CD4-positive, CD25-positive, alpha-beta regulatory T cell (primary cell): ENCODE measurements at places on chromosomes 4 and X. TPM values are rescaled to one million over a fixed set of nuclear protein-coding genes. Genes with fewer than 3 reads are reported as not detected.
A peak's percentile ranks its signal among the peaks of the same experiment; 100 is the strongest.

AGA gene
- 22.3 TPM for polyA plus RNA-seq

PRKG2 gene
- polyA plus RNA-seq: 0.41 TPM

GRCh38 chrX:123917069-123917468, 44.4 kb upstream of the STAG2 start:
- DNase-seq: no peak

GLRA3 gene
- not detected for polyA plus RNA-seq

NEUROG2 gene
- polyA plus RNA-seq: not detected

XAGE2 gene
- polyA plus RNA-seq: not detected

GRCh38 chrX:632366-633042, 1.9 kb downstream of the SHOX start:
- no peak for DNase-seq

- DNase-seq: no peak
Measured at GRCh38 chr4:88077911-88078524, 70.6 kb downstream of the PKD2 start.

GRCh38 chrX:68355629-68355920, 77.7 kb downstream of the OPHN1 start:
- DNase-seq: no peak

DNA sequence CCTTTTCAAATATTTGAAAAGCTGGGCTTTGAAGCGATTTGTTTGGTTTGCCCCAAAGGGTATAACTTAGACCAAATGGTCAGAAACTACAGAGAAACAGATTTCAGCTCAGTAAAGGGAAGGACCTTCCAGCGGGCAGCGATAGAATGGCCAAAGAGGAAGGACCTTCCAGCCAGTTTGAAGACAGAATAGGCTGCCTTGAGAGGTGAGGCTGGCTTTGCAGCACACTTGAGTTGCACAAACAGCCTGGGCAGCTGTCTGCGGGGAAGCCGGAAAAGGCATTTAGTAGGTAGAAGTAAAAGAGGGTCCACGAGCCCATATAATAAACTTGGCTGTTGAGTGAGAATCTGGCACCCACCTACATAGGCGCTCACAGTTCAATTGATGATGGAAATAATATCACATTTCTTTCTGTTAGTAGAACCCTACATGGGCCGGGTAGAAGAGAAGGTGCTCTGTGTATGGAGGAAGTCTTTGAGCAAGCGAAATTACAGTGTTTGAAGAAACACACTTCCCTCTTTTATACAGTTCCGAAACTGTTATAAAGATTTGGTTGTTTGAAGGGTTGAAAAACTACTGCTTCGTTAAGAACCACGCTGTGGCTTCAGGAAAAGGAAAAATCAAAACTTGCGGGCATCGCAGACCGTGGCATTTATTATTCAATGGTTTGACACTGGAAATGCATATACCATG, 75.0 kb upstream of the SORBS2 start:
- no peak for DNase-seq

ART3 gene
- not detected for polyA plus RNA-seq

DNA sequence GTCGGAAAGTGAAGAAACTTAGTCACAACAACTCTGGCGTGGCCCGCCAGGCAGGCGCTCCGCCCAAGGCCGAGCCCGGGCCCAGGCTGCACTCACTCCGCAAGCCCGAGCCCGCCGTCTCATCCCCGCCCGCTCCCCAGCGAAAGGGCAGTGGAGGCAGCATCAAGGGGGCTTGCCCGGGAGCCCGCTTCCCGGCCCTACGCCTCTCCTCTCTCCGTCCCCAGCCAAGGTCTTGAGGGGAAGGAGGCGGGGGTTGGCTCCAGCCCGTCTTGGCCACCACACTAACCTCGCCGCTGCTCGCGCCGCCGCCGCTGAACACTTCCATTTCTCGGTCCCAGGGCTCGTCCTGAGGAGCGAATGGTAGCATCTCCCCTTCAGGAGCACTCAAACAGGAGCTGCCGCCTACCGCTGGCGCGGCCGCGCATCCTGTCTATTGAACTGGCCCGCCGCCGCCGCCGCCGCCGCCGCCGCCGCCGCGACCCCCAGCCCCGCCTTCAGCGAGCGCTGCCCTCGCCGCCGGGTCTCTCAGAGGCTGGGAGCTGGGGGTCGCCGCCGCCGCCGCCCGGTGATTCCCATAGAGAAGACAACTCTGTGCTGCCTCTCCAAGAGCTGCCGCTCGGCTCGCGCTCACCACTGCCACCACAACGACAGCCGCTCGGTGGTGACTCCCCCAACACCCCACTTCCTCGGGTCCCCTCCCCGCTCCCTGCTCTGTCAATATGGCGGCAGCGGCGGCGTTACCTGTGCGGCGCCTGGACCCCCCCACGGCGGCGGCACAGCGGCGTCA, at the start of gene RPS6KA6:
Gene RPS6KA6 (minus strand): TSS at position 667 of the 787 bp plus-strand sequence. CDS start 300 bp downstream, at position 367.
- no peak for DNase-seq

BEX1 gene
- not detected for polyA plus RNA-seq

PLXNA3 gene
- polyA plus RNA-seq: 0.32 TPM

- DNase-seq: no peak
Measured at GRCh38 chrX:155070663-155070974, 317 bp downstream of the CMC4 start.

PCDH19 gene
- not detected for polyA plus RNA-seq

DNA sequence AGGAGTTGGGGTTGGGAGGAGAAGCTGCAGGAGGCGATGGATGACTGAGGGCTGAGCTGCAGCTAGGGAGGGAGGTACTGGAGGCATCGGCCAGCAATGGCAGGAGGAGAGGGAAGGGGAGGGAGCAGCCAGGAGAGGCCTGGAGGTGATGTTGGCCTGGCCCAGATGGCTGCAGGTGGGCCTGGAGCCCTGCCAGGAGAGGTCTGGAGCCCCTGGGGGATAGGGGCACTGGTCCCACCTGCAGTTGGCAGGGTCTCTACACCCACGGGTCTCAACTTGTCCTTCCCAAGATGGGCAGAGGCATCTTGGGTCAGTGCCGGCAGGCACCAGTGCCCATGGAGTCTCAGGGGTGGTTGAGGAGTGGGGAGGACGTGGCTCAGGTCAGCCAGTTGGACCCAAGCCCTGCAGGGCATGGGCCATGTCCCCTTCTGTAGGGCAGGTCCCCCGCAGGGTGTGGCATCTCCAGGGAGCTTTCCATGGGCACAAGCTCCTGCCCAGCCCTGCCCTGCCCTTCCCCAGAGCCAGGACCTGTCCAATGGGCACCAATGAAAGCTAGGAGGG, 2.7 kb upstream of the MXD4 start:
- DNase-seq: no peak

GRCh38 chrX:50469206-50469605, 1.4 kb downstream of the DGKK start:
- no peak for DNase-seq

ERCC6L gene
- 0.52 TPM for polyA plus RNA-seq

GRCh38 chr4:73870260-73870659, 1.1 kb downstream of the CXCL1 start:
- no peak for DNase-seq

- no peak for DNase-seq
Measured at GRCh38 chr4:1777822-1778641, 15.1 kb upstream of the FGFR3 start.

GRCh38 chr4:9901257-9901656, 119.8 kb downstream of the DRD5 start:
- no peak for DNase-seq

GRCh38 chrX:7362111-7362510, 214.2 kb upstream of the PUDP start:
- DNase-seq: no peak

GUCY1A1 gene
- polyA plus RNA-seq: not detected

MAGEC2 gene
- not detected for polyA plus RNA-seq

PDCL2 gene
- not detected for polyA plus RNA-seq

GRCh38 chr4:141180991-141181761, 39.5 kb upstream of the ZNF330 start:
- no peak for DNase-seq

DNA sequence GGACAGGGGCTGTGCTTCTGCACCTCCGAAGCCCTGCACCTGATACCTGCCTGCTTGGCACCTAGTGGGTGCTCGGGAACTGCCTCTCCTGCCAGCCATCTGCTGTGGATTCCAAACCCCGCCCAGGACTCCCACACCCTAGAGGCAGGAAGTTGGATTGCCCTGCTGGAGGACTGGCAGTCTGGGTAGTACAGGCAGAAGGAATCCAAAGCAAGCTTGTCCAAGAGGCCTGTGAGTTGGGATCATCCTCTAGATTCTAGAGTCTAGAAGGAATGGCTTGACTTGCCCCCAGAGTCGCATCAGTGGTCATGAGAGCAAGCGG, 64.6 kb upstream of the MTM1 start:
- DNase-seq: no peak

DNA sequence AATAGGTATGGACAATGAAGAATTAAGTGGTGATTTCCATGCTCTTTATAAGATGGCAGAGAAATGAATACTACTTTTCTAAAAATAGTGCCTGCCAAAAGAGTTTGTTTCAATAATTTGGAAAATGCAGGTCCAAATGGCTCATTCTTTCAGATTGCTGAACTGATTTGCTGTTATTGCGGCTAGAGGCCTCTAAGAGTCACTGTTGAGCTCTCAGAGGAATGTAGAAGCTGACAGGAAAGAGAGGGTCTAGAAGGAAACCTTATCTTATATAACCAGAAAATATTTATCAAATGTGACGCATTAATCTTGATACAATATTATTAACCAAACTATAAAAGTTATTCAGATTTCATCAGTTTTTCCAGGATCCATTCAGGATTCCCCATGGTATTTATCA, 65.7 kb upstream of the PAGE1 start:
- DNase-seq: no peak

GRCh38 chr4:139859876-139860275, 194.3 kb downstream of the MGST2 start:
- DNase-seq: no peak

DNA sequence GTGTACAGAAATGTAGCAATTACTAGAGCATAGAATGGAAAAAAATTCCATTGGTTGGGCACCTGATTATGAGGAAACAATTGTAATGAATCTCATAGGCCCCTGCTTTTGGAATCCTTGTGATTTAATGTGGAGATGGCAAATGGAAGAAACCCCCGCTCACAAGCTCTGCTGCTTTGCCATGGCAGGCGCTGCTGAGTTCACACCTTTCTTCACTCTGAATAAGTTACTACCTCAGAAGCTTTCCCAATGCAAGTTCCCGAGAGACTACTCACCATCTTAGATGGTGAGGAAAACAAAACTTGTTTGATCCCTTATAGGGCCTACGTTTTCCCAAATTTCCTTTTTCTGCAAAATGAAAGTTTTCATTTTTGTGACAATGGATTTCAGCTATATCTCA, 266.6 kb upstream of the TAPT1 start:
- no peak for DNase-seq

DNA sequence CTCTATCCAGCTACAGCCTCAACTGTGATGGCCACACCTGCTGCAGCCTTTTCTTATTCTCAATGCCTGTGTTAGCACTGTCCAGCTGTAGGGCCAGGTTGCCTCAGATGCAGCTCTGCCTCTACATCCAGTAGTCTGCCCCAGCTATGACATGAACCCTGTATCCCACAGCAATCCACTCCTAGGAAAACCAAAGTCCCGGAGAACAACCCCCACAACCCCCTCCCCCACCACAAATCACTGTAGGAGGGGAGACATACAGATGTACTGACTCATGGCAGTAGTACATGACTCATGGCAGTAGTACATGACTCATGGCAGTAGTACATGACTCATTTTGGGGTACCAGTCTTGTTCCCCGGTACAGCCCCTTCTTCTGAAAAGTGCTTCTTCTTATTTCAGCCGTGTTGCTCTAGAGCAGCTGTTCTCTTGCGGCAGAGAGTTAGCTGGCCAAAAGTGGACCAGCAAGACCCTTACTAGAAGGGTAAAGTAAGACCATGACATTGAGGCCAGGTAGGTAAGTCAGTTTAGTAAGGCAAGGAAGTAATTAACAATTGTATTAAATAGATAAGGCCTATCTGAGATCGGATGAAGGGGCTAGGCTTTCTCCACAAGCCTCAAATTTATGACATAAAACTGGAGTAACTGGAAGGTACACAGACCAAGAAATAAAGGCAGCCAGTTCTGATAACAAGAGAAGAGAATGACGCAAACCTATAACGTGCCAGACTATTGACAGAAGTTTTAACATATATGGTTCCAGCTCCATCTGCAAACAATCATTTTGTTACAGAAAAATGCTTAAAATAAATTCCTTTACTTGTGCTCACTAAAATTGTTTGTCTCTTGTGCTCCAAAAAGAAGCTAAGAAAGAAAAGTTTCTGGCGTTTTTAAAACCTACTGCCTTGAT, 221.4 kb downstream of the TACR3 start:
- DNase-seq: peak; percentile 25

- no peak for DNase-seq
Measured at GRCh38 chrX:11504234-11504633, 161.5 kb downstream of the ARHGAP6 start.
